ENCODE measurements at places on chromosomes 7 and 10.

DNA sequence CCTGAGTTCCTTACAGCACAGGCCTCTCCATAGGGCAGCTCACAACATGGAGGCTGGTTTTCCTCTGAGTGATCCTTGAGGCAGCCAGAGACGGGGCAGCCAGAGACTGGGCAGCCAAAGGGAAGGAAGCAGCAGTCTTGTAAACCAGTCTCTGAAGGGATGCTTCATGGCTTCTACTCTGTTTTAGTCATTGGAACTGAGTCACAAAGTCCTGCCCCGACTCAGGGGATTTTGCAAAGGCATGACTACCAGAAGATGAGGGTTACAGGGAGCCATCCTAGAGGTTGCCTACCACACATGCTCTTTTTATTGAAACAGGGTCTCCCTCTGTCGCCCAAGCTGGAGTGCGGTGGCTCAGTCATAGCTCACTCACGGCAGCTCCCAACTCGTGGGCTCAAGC is 44.4 kb upstream of the COMMD3 start:
- DNase-seq, result no peak

GRCh38 chr7:106283501-106283830 is 1.3 kb downstream of the NAMPT start:
- DNase-seq, result no peak

DNA sequence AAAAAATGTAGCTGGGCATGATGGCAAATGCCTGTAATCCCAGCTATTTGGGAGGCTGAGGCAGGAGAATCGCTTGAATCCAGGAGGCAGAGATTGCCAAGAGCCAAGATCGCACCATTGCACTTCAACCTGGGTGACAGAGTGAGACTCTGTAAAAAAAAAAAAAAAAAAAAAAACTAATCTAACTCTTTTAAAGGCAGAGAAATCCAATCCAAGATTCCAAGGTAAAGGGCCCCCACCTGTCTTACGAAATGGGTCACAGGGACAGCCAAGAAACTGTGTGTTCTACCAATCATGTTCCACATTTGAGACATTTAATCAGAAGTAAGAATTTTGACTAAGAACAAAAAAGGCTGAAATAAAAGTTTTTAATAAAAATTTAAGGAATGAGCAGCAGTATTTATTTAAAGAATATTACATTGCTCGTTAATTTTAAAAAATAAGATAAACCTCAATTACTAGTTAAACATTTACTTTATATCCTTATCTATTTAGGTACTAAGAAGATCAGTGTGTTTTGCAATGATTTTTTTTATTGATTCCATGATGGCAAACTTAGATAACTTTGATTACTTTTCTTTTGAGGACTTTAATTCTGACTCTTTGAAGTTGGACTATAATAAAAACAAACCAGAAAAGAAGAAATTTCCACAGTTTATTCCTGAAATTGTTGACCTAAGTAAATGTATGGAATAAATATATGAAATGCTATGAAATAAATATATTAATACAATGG is 6.7 kb upstream of the OAT start:
- DNase-seq, result no peak

DNA sequence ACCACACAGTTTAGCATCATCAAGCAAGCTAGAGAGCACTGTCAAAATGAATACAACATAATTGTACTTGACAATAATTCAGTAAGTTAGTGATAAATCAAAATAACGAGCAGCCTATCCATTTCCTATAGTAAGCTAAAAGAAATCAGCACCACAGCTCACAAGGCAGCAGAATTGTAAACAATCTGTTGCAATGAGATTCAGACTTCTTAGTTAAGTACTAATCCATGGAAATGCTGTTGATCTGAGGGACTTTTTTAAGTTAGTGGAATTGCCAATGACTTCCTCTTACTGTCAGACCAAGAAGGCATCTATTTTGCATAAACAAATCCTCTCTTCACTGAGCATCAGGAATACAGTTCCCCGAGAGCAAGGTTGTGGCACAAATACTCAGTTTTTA is 136.6 kb upstream of the CCDC6 start:
- DNase-seq, result no peak

GRCh38 chr10:86668297-86669165 is at the start of gene LDB3:
TSS of gene LDB3 (plus strand) at chr10:86668511. CDS start at chr10:86668692, 181 bp downstream.
- no peak for DNase-seq
